Activated naive CD4-positive, alpha-beta T cell (primary cell): ENCODE measurements at places on chromosomes 5 and 9.

DNA sequence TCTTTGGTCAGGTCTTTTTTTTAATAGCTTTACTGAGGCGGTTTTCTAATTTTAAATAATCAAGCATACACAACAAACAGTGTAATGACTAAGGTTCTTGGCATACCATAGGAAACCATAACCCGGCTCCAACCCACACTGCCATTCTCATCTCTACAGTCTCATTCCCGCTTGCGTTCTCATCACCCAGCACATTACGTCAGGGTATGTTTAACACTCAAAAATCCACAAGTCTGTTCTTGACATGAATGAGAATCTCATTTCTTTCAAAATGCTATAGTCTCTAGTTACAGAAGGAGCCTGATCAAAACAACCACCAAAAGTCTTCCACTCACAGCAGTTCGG is 505 bp downstream of the C5orf34 start:
- no peak for DNase-seq

DNA sequence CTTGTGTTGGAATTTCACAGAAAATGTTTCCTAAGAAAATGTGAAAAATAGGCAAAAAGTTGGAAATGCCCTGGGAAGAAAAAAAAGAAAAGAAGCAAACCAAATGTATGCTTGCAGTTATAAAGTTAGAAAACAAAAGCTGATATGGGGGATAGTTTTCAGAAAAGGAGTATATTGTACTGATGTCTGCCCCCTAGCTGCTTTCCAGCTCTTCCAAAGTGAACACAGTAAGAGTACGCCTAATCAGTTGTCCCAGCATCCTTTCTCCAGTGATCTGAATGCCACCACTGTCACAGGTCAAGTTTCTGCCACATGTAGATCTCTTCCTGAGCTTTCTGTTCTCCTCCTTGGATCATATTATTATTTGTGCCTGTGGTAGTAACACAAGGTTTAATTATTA is 5.8 kb downstream of the TYRP1 start:
- DNase-seq, result no peak

- no peak for DNase-seq
Observed at GRCh38 chr9:17116400-17116837, 18.4 kb upstream of the CNTLN start.

DNA sequence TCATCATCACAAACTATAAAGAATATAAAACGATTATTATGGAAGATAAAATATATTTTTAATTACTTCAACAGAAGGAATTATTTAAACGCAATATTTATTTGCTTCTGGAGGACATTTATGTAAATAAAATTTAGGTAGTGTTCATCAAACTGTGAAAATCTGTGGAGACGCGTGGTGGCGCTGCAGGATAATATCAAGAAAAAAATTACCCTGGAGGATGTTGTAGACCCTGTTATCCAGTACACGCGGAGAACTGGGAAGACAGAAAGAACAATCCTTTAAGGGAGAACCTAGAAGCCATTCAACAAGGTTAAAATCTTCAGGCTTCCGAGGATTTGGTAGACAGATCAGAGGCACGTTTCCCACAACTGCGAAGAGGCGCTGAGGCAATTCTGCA is at the start of gene PCDHB12:
Gene PCDHB12, plus strand, starts transcription at position 242 of the 400 bp plus-strand sequence. CDS start 189 bp downstream, outside the sequence.
- no peak for DNase-seq

DNA sequence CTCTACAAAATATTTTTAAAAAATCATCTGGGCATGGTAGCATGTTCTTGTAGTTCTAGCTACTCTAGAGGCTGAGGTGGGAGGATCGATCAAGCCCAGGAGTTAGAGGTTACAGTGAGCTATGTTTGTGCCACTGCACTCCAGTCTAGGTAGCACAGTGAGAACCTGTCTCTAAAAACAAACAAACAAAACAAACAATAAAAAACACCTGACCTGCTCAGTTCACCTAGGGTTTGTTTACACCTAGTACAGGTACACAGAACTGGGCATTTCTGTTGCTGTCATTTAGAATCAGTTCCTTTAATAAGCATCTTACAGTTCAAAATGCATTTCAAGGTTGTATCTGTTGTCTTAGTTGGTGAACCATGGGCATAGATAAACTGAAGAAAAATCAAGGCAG is 95.3 kb downstream of the MEGF10 start:
- DNase-seq, result no peak

GRCh38 chr5:145764325-145764724 is 70.8 kb downstream of the PRELID2 start:
- DNase-seq, result no peak

DNA sequence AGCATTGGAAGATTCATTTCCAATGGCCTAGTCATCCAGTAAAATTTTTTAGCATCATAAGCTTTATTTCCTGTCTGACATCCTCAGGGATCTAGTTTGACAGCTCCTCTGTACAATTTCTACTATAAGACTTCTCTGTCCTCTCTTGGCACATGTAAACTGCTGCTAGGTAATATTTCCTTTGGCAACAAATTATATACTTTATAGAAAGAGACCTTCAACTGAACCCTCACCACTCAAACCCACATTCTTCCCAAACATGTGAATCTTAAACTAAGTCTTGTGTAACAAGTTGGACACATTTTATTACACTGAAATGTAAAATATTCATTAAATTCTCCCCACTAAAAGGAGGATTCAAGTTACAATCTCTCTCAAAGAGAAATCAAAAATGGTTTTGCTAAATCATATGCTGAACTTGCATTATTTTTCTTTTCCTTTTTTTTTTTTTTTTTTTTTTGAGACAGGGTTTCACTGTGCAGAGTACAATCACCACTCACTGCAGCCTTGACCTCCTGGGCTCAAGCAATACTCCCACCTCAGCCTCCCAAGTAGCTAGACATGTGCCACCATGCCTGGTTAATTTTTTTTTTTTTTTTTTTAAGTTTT is 36.9 kb downstream of the SCAI start:
- no peak for DNase-seq

- no peak for DNase-seq
Observed at GRCh38 chr5:134649163-134649835, 714 bp downstream of the SEC24A start.

DNA sequence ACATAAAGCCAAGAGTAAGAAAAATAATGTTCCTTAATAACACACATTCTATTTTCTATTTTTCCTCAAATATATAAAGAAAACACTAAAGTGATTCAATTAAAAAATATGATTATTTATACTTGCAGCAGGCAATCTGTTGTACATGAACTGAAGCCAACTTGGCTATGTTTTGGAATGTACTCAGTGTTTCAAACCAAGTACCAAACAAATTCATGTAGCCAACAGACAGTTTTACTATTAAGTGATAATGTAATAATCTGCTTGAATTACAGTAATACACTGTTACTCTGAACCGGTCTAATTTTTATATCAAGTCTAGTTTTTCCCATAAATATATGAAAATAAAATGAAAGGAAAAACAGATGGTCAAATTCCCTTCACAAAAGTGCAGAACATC is 58.0 kb downstream of the CEP120 start:
- DNase-seq, result no peak

DNA sequence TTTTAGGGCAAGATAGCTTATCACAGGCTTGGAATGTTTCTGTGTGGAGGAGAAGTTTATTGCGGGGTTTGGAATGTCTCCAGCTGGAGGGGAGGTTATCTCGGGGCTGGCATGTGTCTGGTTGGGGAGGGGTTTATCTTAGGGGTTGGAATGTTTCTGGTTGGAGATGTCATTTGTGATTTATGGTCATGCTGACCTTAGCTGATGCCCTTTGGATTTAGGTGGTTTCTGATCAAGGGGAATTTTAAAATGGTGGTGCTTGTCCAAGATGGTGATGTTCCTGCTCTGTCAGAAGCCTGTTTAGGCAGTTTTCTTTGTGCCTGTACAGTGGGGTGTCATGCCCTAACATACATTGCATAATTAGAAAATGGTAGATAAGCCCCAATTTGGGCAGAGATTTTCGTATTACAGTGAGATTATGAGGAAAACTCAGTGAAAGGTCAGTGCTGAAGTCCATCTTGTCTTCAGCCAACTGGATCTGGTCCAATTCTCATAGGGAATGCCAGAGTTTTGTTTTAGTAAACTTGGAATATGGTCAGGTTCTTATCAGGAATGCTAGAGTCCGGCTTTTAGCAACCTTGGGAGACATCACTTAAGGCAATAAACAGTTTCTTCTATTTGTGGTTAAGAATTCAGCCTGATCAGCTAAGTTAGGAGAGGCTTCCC is 14.3 kb downstream of the CDK20 start:
- DNase-seq, result no peak
